ENCODE measurements at places on chromosomes 2 and 18.

GRCh38 chr2:230895536-230896345 lies 29.3 kb downstream of the GPR55 start:
- DNase-seq: no peak

GRCh38 chr18:596288-596881 lies 403 bp upstream of the CLUL1 start:
- no peak for DNase-seq

GRCh38 chr2:142952793-142953494 lies 75.5 kb downstream of the KYNU start:
- DNase-seq: no peak

- no peak for DNase-seq
Observed at GRCh38 chr2:128442891-128443302, 124.2 kb upstream of the HS6ST1 start.

DNA sequence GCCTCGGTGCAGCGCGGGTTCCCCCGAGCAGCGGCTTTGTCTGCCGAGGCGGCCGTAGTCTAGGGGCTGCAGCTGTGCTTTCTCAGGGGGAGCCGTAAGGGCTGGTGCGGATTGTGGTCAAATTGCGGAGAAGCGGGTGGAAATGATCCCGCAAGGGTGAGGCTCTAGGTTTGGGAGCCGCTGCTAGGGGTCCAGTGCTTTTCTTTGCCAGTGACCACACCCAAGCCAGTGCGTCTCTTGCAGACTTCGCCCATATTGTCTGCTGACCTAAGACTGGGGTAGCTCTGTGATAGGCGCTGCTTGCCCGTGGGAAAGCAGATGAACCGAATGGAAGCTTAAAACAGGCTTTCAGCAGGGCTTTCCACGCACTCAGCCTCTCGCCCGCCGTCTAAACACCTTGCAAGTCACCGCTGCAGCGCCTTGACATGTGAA lies 2.1 kb downstream of the DPYSL5 start:
- no peak for DNase-seq

GRCh38 chr2:233519787-233520611 lies 46.6 kb downstream of the USP40 start:
- no peak for DNase-seq

DNA sequence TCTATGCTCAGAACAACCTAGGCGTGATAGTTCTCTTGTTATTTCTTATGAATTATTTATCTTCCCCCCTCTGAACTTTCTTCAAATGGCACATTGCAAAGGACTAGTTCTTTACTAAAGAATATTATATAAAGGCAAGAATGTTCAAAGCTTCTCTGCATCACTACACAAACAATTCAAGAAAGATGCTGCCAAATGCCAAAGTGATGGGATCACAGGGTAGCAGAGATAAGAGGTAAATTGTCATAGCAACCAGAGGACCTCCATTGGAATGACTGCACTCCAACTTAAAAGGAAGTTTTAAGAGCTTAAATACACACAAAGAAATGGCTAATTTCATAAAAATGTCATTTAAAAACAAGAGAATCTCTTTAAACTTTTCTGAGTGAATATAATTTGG lies 72.8 kb downstream of the AQP4 start:
- DNase-seq: peak; percentile 53

DNA sequence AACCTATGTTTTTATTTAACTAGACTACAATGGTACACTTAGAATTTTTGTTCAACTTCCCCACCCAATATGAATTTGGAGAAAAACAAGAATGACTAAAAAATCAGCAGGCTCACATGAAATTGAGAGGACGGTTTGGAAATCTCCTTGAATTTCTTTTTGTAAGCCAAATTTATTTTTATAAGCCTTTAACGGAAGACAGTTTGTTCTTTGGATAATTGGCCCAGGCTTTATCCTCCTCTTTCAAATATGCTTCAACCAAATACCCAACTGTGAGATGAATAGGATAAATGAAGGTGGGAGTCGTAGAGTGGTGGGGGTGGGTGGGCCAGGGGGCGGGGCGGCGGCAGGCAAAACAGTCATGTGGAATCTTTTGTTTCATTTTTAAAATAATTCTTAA lies 60.6 kb downstream of the FMNL2 start:
- no peak for DNase-seq

- no peak for DNase-seq
Observed at GRCh38 chr18:9988665-9989064, 74.8 kb downstream of the VAPA start.

GRCh38 chr2:100004959-100005387 lies 137.4 kb downstream of the AFF3 start:
- DNase-seq: no peak

GRCh38 chr2:209076151-209076550 lies 347.7 kb upstream of the MAP2 start:
- no peak for DNase-seq

GRCh38 chr18:5152343-5153020 lies 44.6 kb downstream of the AKAIN1 start:
- DNase-seq: no peak

GRCh38 chr2:115183144-115183543 lies 740.7 kb downstream of the DPP10 start:
- no peak for DNase-seq

DNA sequence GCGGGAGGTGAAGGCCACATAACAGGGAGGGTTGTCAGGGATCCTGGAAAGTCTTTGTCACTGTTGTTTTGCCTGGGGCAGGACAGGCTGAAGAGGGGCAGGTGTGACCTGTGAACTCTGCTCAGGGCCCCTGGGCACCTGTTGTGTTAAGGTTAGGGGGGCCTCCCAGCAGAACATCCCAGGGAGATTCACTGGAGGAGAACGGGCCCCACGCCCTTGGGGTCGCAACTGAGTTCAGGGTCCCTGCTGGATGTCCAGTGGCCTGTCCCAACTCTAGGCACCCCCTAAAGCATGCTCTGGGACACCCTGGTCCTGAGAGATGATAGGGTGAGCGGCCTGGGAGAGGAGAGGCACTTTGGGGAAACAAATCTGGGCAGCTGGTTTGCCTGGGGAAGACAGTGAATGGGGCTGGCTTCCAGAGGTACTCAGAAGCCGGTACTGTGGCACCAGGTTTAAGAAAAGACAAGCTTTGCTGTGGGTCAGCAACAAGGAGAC lies 22.9 kb downstream of the GPR35 start:
- DNase-seq: no peak

DNA sequence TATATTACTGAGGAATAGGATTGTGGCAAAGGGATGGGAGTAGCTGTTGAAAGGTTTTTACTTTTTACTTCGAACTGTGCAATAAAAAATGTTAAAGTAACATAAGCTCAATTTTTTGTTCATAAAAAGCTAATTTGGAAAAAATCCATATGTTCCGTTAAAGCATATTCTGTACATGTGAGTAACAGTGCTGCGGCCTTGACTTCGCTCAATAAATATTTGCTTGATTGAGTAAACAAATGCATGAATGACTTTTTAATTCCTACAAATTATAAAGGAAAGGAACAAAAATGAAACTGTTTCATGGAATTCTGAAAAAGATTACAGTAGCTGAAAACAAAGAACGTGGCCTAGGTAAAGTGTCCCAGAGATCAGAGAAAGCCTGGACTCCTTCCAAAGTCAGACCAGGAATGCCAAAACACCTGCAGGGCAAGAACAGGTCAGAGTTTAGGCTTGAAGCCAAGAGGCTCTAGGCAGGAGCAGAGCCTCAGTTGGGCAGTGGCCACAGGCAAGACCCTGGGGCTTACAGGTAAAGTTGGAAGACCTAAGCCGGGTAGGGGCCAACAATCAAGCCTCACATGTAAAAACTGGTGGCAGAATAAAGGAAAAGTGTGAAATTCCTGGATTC lies 44.3 kb upstream of the FIGN start:
- no peak for DNase-seq

DNA sequence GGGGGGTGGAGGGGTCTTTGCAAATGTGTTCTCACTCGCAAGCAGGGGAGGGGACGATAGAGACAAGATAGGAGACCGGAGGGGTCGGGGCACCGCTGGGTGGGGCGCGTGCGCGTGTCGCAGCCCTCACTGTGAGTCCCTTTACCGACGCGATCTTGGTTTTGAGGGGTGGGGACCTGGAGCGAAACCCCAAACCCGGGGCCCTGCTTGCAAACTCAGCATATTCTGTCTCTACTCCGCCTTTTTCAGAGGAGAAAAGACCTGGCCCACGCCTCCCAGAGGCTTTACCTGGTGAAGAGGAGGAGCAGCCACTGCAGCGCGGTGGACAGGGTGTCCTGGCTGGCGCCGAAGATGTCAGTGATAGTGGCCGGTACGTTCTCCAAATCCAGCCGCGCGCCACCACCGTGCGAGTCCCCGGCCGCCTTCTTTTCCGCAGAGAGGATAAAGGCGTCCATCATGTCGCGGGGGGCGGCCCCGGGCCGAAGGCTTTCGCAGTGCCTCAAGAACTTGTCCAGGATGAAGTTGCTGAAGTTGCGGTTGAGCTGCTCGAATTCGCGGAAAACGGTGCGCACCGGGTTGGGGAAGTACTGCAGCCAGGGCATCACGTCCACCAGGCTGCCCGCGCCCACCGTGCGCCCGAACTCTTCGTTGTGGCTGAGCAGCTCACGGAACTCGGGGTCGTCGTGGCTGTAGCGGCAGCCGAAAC lies 1.7 kb downstream of the CYP1B1 start:
- DNase-seq: peak; percentile 25

DNA sequence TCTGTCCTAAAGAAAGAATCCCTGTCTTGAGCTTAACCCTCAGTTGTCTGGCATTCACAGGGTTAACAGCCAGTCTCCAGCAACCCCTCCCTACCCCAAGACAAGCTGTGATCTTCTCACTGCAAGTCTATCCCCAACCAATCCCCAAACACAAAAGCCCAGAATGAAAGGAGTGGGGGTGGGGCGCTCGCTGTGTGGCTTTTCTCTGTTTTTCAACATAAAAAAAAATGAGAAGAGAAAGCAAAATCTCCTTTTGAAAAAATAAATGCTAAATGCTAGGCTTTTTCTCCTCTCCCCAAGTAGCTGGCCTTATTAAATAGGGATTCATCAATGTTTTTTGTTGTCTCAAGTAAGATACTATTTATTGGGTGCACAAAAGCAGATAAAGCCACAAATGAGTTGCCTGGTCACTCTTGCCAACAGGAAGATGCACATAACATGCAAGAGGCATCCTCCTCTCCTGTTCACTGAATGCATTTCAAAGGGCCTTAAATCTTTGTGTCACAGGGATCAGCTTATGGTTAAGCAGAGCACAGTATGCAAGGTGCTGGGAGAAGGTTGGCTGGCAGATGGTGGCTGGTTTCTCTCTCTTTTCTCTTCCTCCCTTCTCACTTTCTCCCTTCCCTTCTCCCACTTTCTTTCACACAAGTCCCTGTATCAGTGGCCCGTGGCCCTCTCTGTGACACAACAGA lies 225.6 kb downstream of the CMPK2 start:
- no peak for DNase-seq

GRCh38 chr2:72981536-72981935 lies 64.2 kb downstream of the EMX1 start:
- DNase-seq: no peak

- no peak for DNase-seq
Observed at GRCh38 chr18:48158721-48159120, 228.3 kb upstream of the SMAD2 start.

DNA sequence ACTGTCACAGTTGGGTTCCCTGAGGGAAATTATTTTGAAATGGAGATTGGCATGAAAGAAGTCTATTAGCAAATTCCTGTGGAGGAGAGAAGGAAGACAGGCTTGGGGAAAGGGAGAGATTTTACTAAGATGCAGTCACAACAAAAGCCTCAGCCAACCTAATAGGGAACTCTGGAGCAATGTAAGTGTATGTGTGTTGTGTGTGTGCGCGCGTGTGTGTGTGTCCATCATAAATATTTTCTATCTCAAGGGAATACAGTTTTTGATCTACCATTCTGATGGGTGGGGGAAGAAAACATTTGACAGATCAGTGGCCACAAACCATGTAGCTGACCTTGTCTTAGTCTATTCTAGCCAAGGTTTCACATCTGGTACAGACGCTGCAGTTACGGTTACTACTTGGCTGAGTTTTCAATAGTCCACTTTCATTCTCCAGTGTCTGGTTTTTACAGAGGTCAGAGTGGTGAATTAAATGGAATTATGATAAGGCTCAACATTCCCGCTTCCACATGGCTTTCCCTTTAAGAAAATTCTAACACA lies 72.6 kb downstream of the MREG start:
- DNase-seq: no peak

- DNase-seq: no peak
Observed at GRCh38 chr18:14937271-14937670, 189.3 kb downstream of the ANKRD30B start.

DNA sequence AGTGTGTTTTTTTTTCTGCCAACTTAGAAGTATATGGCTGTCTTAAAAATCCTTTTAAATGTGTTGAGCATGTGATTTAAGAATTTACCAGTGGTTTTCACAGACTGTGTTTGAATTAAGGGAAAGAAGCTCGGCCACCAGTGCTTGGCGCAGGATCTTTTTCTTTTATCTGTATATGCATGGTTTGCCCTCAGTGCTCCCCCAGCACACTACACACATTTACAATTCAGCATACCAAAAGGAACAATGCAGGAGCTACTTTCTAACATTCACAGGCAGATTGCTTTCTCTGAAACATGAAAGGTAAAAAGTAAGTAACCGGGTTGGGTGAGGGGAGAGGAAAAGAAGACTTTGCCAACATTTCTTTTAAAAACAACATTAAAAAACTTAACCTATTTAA lies 3.9 kb downstream of the SALL3 start:
- DNase-seq: no peak

GRCh38 chr2:17644997-17645720 lies 104.7 kb downstream of the VSNL1 start:
- DNase-seq: peak; percentile 49

GRCh38 chr2:40450796-40451430 lies 977 bp downstream of the SLC8A1 start:
- DNase-seq: peak; percentile 58

DNA sequence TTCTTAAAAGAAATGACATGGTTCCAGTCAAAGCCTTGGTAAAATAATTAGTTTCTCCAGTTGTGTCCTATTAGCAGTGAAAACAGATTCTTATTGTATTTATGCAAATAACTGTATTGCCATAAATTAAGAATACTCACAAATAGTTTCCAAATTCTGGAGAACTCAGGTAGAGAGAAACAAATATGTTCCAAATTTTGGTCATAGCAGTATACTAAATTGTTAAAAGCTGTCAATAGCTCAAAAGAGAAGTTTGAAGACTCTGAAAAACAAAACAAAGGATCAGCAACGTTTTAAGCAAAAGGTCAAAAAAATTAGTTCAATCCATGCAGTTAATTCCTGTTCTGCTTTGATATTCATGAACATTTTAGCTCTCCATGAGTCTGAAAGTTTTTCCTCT lies 25.5 kb downstream of the ELMOD3 start:
- no peak for DNase-seq

DNA sequence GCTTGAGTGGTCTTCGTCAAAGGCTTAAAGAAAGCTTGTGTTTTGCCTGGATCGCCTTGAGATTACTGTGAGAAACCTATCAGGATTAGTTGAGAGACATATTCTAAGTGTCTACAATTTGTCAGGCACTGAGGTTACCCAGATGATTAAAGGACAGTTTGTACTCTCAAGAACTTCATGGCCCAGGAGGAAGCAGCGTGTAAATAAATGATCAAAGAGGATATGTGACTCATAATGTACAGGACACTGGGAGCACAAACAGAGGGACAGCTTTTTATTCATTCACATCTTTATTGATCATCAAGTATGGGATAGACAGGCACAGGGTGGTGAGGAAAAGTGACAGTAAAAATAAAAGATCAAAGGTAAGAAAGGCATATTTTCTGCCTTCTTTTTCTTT lies 152.6 kb upstream of the FSHR start:
- peak; percentile 28 for DNase-seq

- DNase-seq: no peak
Observed at GRCh38 chr18:47397671-47398319, 146.3 kb upstream of the SKOR2 start.

Measured in cardiac fibroblast (primary cell).